ENCODE measurements at places on chromosomes 2 and 18. TPM values are rescaled to one million over a fixed set of nuclear protein-coding genes. Genes with fewer than 3 reads are reported as not detected.

CCBE1 gene
- 7.7 TPM for total RNA-seq

- DNase-seq, result no peak
These were observed 14.4 kb upstream of the VRK2 start for GRCh38 chr2:58032016-58032763.

DNA sequence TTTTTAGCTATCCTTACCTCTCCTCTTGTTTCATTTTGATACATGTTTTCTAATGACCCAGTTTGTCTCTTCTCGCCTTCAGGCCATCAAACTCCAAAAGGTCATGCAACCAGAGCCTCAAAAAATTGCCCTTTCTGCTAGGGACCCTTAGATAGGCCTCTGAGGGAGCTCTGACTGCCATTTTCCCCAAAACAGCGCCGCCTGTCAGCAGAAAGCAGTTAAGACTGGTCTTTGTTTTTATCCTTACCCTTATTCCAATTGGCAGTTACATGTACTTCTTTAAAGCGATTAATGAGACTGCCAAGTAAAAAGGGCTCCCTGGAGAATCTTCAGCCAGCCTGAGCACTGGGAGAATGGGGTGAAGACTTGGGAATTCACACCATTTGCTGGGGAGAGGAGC, 55.1 kb upstream of the RIT2 start:
- DNase-seq, result no peak

GRCh38 chr2:133166031-133166430, 402.2 kb downstream of the NCKAP5 start:
- DNase-seq, result no peak

- no peak for DNase-seq
These were observed 62.7 kb upstream of the TAF1B start for GRCh38 chr2:9780368-9781130.

- no peak for DNase-seq
These were observed 81.9 kb downstream of the SLC4A3 start for GRCh38 chr2:219709331-219709761.

PARD6G gene
- total RNA-seq, result 1.3 TPM

- no peak for DNase-seq
These were observed 16.6 kb downstream of the KCTD1 start for GRCh38 chr18:26531605-26532298.

AQP12A gene
- total RNA-seq, result not detected

DNA sequence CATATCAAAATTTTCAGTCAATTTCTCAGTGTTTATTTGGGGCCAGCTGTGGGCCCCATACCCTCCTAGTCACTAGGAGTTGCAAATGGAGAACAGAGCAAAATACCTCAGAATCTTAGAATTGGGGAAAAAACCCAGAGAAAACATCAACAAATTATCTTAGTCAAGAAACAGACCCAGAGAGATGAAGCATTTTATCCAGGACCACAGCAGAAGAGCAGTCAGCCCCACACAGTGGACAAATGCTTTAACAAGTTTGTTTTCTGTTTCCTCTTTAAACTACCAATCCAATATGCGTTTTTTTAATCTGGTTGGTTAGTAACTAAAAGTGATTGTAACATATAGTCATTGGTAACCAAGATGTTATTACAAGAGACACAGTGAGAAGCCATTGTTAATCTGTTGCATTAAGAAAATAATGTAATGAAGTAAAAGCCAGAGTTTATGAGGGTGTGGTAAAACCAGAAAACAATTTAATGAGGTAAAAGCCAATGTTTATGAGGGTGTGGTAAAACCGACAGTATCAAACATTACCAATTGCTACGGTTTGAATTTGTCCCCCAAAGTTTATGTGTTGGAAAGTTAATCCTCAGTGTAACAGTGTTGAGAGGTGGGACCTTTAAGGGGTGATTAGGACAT, 60.7 kb upstream of the COX7A2L start:
- peak; percentile 45 for DNase-seq

MZT2B gene
- total RNA-seq, result 111 TPM

- no peak for DNase-seq
These were observed 32.5 kb upstream of the IL1RL1 start for GRCh38 chr2:102278720-102279390.

AQP4 gene
- total RNA-seq, result not detected

DNA sequence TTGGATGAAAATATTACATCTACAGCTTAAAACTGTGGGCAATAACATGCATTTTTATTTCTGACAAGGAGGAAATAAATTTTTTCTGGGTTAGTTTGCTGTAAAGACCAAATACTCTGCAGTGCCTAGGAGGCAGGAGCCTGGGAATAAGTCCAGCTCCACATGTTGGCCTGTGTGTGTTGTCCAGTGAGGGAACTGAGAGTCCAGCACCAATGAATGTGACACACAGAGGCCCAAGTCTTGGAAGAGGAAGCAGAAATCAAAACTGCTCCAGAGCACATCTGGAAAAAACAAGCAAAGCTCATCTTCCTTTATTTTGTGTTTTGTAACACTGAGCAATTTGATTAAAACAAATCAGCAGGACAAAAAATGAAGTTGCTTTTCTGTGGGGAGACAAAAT, 63.1 kb upstream of the KLHL14 start:
- DNase-seq, result no peak

DNA sequence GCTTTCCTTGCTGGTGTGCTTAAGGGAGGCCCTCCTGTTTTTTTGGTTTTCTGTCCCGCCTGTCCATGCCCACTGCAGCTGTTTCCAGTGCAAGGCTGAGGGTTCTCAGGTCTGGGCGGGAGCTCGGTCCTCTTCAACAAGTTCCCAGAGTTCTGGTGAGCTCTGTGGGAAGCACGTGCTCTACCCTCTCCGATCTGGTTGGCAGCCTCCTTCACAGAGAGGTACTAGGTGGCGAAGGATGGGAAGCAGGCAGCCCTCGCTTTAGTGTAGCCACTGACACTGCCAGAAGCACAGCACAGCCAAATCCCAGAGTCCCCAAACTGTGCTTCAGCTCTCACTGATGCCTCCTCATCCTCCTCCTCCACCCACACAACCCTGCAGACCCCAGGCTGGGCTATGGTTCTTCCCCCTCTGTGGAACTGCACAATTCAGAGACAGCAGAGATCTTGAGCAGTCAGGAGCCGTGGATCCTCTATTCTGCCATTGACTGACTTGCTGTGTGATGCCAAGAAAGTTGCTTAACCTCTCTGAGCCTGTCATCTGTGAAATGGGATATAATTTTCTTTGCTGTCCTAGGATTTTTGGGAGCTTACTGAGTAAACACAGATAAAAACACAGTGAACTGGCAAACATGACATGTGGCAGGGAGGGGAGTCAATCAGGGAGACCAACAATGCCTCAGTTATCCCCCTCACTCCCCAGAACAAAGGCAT, 157.3 kb downstream of the MSH2 start:
- no peak for DNase-seq

- no peak for DNase-seq
These were observed 616 bp upstream of the RBMS1 start for GRCh38 chr2:160494201-160494644.

RTP5 gene
- total RNA-seq, result not detected

GRCh38 chr2:54859416-54859815, 136.0 kb downstream of the EML6 start:
- no peak for DNase-seq

- DNase-seq, result no peak
These were observed 324.6 kb upstream of the RND3 start for GRCh38 chr2:150812066-150812465.

DNA sequence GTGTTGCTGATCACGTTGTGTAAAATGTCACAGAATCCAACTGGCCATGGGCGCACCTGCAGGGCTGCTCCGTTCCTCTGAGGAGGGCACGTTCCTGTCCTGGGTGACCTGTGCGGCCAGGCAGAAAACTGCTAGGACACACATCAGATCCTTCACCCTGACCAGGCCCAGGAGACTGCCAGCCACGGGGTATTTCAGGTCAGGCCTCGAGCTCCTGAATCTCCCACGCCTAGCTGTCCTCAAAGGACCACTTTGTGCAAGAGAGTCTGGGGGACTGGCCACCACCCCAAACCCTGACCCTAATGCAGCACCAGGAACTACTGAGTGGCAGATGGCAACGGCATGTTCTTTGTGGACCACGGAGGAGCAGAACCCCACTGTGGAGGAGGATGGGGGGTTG, 11.1 kb downstream of the PRLH start:
- no peak for DNase-seq

COLEC12 gene
- total RNA-seq, result 39.2 TPM

GPR75 gene
- total RNA-seq, result 1.0 TPM

IGFBP5 gene
- total RNA-seq, result 677 TPM

GRCh38 chr18:12264864-12265263, 10.7 kb downstream of the CIDEA start:
- no peak for DNase-seq

GRCh38 chr2:237096911-237097310, 11.2 kb downstream of the COPS8 start:
- DNase-seq, result peak; percentile 53

DNA sequence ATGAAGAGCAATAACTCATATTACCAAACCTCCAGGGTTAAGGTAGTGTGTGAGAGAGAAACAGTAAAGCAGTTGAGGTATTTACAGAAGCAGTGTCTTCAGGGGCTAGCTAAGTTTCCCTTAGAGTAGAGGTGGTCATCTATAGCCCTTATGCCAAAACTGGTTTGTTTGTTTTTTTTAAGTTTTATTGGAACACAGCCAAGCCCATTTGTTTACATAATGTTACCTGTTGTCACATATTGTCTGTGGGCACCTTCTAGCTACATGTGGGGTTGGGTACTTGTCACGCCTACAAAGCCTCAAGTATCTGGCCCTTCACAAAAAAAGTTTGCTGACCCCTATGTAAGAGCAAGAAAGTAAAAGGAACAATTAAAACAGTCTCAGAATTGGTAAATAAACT, 39.4 kb downstream of the ACTR2 start:
- DNase-seq, result no peak

CD8B gene
- not detected for total RNA-seq
